ENCODE measurements at places on chromosomes 12 and 14.
A peak's percentile ranks its signal among the peaks of the same experiment; 100 is the strongest.

DNA sequence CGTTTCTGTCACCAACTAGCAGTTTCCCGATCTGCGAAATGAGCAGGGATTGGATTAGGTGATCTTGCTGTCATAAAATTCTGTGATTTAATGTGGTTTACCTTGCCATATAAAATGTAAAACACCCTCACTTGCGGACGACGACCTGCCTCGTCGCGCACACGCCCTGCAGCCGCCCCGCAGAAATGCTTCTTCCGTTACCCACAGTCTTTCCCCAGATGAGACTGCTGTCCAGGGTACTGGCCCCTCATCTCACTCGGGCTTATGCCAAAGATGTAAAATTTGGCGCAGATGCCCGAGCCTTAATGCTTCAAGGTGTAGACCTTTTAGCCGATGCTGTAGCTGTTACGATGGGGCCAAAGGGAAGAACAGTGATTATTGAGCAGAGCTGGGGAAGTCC is 17.7 kb upstream of the FOXJ2 start:
- DNase-seq: no peak

GRCh38 chr12:29566441-29566840 is 69.0 kb upstream of the OVCH1 start:
- DNase-seq: no peak

DNA sequence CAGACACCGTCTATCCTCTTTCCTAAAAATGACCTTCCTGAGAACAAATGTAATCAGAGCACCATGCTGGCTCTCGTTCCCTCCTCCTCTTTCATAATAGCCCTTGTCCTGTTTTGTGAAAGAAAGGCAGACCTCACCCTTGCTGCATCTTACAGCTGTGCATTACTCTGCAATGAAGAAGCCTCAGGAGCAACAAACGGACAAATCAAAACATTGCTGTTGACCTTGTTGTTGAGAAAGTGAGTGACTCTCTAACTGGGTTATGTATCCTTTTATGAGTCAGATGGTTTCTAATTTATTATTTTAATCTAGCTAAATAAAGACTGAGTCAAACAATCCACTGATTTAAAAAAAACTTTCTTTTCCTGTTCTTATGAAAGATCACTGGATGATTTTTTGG is 180.9 kb downstream of the RPS29 start:
- DNase-seq: no peak

- no peak for DNase-seq
These were observed 316.2 kb downstream of the EGLN3 start for GRCh38 chr14:33634631-33635030.

GRCh38 chr14:103880348-103881267 is 33.2 kb upstream of the PPP1R13B start:
- DNase-seq: peak; percentile 6

DNA sequence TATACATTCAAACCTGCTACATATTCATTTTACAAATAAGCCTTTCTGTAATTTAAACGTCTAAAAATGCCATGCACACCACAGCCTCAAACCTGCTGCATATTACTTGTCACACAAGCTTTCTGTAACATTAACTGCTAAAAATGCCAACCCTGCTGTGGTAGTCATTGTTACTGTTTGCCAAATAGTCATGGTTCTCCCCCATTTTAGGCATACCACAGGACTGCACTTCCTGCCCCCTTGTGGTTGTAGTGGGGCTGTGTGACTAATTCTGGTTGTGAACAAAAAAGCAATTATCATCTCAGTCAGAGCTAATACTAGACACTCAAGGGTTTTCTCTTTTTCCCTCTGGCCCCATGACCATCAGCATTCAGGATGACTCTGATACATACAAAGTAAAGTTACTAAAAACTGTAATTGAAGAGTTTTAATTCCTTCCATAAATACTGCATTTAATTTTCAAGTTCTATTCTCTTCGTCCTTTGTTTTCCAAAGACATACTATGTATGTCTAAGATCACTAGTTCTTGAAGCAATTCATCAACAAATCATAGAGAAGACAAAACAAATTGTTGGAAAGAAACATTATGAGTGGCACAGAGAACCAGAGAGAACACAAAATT is 5.7 kb upstream of the SLC35F4 start:
- no peak for DNase-seq

DNA sequence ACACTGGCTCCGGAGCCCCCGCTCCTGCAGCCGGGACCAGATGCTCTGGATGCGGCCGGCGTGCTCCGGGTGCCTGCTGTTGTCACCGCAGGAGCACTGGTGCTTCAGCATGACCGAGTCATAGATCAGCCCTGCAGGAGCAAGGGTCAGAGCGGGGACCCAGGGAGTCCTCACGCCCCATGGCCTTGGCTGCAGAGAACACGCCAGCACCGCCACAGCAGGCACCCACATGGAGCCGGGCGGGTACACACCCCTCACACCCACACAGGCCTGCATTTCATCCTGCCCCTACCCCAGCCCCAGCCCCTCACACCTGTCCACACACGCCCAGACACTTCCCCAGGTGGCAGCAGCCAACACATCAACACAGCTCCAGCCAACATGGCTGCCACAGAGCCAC is 18.8 kb downstream of the SLC48A1 start:
- DNase-seq: no peak

DNA sequence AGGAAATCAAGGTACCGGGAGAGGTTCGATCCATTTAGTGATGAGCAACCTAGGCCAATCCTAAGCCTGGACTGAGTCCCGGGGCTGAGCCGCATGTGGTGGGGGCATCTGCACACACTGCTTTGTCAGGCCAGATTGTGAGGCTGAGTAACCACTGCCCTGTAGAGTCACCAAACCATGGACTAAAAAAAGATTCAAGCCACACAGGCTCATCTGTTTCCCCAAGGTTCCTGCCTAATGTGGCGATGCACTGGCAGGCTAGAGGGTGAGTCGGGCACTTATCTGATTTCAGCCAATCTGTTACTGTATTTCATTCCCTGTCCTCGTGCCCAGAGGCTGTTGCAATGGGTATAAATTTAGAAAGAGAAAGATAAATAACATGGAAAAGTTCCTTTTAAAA is 140.8 kb downstream of the TTC7B start:
- no peak for DNase-seq

- no peak for DNase-seq
These were observed 43.7 kb downstream of the MARK3 start for GRCh38 chr14:103428723-103429556.

- DNase-seq: no peak
These were observed 23.8 kb downstream of the CLEC2A start for GRCh38 chr12:9908350-9908749.

DNA sequence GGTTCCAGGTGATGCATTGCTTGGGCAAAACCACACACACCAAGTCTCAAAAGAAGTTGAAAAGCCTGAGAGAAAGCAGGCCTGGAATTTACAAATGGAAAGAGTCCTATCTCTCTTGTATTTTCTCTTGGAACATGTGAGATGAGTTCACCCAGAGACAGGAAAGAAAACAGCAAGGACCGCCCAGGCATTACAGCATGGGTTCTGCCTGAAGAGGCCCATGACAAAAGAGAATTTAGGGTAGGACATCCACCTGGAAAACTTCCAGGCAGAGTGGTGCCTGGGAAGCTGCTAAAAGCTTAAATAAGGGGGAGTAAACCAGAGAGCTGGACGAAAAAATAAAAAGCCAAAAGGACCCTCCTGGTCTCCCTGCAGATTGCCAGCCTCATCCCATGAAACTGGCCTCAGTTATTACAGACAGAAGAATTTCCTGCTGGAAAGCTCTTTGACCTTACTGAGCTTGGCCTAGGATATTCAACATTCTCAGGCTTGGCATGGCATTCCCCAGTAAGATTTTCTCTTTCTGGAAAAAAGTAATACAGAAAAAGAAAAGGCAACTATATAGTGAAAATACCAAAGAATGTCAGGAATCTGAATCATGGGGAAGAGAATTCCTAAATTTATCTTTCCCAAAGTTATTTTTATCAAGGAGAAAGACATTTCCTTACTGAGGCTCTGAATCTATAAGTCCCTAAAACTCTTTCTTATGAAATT is 121.3 kb upstream of the NUDT4 start:
- DNase-seq: no peak

- no peak for DNase-seq
These were observed 15.2 kb upstream of the TUBA1B start for GRCh38 chr12:49146406-49146805.

- no peak for DNase-seq
These were observed 94.7 kb downstream of the DIP2B start for GRCh38 chr12:50599366-50600095.

Data from stimulated activated CD4-positive, alpha-beta T cell treated with anti-CD3 and anti-CD28 coated beads, Interleukin-4, amount 100 ng/mL, for 4 hours (primary cell).